ENCODE measurements at places on chromosomes 16 and 17.

DNA sequence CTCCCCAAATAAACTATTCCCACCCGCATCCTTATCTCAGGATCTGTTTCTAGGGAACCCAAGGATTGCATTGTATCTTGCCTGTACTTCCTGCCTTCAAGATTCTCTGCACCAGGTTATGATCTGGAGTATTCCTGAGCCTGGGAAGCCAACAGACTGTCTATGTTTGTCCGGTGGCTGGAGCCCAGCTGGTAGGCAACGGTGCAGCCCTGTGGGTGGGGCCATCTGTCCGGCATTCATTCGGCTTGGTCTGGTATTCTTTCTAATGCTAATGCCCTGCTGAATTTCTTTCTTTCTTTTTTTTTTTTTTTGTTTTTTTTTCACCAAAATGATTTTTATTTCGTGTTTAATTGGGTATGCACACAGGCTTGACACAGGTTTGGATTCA, 20.7 kb upstream of the TVP23A start:
- DNase-seq = no peak

- no peak for DNase-seq
Measured at GRCh38 chr16:27458258-27458657, 56.3 kb downstream of the IL21R start.

- no peak for DNase-seq
Measured at GRCh38 chr16:68349838-68350410, 39.1 kb downstream of the PRMT7 start.

GRCh38 chr16:66401610-66402009, 25.5 kb upstream of the BEAN1 start:
- no peak for DNase-seq

GRCh38 chr17:146983-147761, 9.8 kb downstream of the SCGB1C2 start:
- DNase-seq = no peak

- no peak for DNase-seq
Measured at GRCh38 chr17:19876529-19877161, 8.9 kb upstream of the ULK2 start.

GRCh38 chr17:48850792-48851323, 20.0 kb downstream of the CALCOCO2 start:
- DNase-seq = peak; percentile 7

- no peak for DNase-seq
Measured at GRCh38 chr16:86498155-86498670, 12.1 kb upstream of the FOXF1 start.

- DNase-seq = peak; percentile 67
Measured at GRCh38 chr17:39667945-39668924, at the start of gene PNMT. Gene PNMT (plus strand): TSS chr17:39668453. CDS start chr17:39668476, 23 bp downstream.

DNA sequence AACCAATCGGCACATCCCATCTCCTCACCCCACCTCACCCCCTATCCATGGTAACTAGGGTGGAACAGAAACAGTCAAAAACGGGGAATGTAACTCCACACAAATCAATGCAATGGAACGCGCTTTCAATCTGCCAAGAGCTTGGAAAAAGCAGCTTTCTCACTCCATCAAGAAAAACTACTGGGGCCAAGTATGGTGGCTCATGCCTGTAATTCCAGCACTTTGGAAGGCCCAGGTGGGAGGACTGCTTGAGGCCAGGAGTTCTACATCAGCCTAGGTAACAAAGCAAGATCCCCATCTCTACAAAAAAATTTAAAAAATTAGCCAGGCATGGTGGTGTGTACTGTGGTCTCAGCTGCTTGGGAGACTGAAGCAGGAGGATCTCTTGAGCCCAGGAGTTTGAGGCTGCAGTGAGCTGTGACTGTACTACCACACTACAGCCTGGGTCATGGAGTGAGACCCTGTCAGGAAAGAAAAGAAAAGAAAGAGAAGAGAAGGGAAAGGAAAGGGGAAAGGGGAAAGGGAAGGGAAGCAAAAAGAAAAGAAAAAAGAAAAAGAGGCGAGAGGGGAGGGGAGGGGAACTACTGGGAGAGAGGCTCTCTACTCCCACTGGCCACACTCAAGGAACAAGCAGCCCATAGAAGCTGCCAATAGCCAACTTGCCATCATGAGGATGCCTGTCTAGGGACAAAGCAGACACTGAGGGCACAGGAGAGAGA, 38.9 kb downstream of the ARHGAP17 start:
- no peak for DNase-seq

DNA sequence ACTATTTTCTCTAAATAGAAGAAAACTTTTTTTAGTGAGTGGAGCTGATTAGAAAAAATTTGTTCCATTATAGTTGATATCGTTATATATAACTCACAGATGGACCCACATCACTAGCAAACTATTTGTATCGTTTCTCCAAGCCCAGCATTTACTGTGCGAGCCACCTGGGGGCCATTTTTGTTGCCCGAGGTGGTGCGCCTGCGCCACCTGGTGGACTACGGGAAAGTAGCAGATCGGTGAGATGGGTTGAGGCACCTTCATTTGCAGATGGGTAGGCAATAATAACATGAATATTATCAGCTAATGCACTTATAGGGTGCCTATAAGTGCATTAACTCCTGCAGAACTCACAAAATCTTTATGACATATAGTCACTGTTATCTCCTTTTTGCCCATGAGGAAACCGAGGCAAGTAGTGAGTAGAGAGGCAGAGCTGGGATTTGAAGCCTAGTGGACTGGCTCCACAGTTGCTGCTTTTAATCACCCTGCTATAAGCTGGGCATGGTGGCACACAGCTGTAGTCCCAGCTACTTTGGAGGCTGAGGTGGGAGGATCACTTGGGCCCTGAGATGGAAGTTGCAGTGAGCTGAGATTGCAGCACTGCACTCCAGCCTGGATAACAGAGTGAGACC, 23.2 kb upstream of the NTN1 start:
- DNase-seq = peak; percentile 82

- no peak for DNase-seq
Measured at GRCh38 chr16:70700101-70701020, 14.5 kb upstream of the MTSS2 start.

DNA sequence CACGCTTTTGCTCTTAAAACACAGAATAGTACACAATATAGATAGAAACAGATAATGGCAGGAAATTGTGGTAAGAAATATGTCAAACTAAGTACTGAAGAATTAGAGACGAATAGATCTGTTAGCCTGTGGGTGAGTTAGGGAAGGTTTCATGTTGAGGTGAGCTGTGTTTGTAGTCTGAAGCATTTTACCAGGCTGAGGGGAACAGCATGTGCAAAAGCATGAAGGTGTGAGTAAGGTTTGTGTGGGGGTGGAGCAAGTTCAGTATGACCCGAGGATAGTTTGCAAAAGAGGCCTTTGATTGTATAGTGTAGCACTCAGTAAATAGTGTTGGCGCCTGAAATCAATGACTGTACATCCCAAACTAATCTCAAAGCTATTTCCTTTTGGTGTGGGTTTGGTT, 13.8 kb downstream of the IGSF6 start:
- DNase-seq = no peak

GRCh38 chr17:13953841-13954240, 115.5 kb upstream of the COX10 start:
- no peak for DNase-seq

- no peak for DNase-seq
Measured at GRCh38 chr17:33164169-33164881, 128.8 kb downstream of the ASIC2 start.

DNA sequence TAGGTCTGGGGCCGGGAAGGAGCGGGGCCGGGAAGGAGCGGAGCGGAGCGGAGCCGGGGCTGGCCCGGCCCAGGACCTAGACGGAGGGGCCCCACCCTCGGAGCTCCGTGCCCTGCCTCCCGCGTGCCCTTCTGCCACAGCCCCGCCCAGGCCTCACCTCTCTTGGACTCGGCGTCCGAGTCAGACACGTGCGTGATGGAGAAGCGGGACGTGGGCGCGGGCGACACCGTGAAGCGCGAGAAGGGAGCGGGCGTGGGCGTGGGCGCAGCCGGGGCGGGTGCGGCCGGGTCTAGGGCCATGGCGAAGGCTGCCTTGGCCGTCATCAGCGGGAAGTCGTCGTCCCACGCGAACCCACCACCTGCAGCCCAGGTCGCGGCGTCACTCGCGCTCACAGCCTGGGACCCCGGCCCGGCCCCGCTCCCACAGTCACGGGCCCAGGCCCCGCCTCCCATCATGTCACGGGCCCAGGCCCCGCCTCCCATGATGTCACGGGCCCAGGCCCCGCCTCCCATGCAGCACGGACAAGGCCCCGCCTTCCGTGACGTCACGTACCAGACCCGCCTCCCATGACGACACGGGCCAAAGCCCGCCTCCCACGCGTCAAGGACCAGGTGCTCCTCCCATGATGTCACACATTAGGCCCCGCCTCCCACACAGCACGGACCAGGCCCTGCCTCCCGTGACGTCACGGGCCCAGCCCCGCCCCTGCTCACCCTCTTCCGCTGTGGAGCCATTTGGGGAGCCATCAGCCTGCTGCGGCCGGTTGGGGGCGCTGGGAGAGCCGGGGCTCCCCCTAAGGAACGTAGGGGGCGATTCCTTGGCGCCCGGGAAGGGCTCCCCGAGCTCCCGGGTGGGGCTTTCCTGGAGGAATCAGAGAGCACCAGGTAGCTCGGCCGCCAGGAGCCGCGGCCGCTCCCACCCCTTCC, 45.8 kb upstream of the PVALEF start:
- peak; percentile 76 for DNase-seq

DNA sequence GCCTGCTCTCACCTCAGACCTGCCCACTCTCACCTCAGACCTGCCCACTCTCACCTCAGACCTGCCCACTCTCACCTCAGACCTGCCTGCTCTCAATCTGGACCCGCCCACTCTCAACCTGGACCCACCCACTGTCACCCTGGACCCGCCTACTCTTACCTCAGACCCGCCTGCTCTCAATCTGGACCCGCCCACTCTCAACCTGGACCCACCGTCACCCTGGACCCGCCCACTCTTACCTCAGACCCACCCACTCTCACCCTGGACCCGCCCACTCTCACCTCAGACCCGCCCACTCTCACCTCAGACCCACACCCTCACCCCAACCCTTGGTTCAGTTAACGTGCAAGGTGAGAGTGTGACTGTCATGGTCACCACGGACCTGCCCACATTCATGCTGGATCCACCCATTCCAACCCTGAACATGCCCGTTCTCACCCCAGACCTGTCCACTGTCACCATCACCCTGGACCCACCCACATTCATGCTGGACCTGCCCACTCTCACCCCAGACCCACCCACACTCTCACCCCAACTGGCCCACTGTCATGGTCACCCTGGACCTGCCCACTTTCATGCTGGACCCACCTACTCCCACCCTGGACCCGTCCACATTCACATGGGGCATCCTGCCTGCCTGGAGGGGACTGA, 31.2 kb upstream of the ENPP7 start:
- DNase-seq = no peak
